ENCODE measurements at places on chromosomes 6 and 20. TPM values are rescaled to one million over a fixed set of nuclear protein-coding genes. Genes with fewer than 3 reads are reported as not detected.

Gene C20orf144
- not detected for total RNA-seq

Gene JPH2
- not detected for total RNA-seq

Gene KCNG1
- total RNA-seq = not detected

Gene PTK7
- 1.5 TPM for total RNA-seq

Gene ROS1
- total RNA-seq = not detected

Gene BMP2
- not detected for total RNA-seq

Gene SYNE1
- total RNA-seq = 161 TPM

Gene SOBP
- total RNA-seq = 0.08 TPM

Gene L3MBTL1
- 24.7 TPM for total RNA-seq

Gene COL10A1
- not detected for total RNA-seq
